ENCODE measurements at places on chromosomes 5 and 9.

DNA sequence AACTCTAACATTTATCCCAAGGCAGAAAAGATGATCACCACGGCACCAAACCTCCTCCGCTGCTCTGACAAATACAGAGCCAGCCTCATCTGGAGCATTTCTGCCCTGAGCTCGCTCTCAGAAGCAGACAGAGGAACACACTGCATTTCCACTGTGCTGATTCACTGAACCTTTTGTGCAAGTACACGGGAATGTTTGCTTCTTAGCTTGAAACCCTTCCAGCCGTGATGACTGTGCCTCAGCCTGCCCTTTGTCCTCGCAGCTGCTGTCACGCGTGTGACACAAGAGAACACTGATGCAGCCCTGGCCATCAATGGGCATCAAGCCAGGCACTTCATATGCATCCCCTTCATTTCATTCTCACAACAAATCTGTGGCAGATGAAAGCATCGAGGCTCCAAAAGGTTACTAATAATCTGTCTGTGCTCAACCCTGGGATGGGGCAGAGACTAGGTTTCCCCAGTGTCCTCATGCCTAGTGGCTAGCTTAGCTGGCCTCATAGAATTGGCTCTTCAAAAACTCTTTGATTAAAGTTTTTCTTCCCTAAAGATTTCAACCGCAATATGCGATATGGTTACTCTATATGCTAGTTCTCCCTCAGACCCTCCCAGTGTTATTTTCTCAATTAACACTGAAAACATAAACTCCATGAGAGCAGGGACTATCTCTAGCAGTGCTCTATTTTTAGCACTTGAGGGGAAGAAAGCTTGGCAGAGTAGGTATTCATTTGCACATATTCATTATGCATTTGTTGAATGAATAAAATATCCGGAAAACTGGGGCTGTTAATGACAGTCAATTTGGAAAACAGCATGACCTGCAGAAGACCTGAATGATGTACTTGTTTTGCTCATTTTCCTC lies 7.3 kb downstream of the CDC14B start:
- peak; percentile 62 for DNase-seq

DNA sequence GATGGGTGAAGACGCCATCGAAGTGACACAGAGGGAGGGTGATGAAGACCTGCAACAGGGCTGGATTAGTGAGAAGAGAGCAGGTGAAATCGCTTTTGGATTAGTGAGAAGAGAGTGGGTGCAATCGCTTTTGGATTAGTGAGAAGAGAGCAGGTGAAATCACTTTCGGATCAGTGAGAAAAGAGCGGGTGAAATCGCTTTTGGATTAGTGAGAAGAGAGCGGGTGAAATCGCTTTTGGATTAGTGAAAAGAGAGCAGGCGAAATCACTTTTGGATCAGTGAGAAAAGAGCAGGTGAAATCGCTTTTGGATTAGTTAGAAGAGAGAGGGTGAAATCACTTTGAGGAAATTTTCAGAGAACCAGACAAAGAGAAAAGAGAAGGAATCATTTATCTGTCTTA lies 67.2 kb upstream of the TRIO start:
- DNase-seq, result no peak

DNA sequence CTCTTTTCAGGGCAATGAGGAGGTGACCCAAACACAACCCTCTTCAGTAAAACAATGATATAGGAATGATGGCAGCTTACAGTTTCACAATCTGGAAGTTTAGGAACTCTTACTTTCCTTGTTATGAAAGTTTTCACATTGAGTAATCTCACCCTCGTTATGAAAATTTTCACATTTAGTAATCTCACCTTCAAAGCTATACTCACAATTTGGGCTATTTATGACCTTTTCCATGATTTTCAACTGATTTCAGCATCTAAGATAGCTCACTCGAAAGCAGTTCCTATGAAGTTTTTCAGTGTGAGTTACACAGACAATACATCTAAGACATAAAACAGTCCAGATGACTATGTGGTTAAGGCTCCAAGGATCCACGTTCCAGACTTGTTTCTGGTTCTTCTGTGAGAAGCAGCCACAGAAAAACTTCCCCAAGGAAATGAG lies 57.1 kb downstream of the FOXD1 start:
- no peak for DNase-seq

- peak; percentile 70 for DNase-seq
Measured at GRCh38 chr5:124748687-124749594, 2.5 kb upstream of the ZNF608 start.

DNA sequence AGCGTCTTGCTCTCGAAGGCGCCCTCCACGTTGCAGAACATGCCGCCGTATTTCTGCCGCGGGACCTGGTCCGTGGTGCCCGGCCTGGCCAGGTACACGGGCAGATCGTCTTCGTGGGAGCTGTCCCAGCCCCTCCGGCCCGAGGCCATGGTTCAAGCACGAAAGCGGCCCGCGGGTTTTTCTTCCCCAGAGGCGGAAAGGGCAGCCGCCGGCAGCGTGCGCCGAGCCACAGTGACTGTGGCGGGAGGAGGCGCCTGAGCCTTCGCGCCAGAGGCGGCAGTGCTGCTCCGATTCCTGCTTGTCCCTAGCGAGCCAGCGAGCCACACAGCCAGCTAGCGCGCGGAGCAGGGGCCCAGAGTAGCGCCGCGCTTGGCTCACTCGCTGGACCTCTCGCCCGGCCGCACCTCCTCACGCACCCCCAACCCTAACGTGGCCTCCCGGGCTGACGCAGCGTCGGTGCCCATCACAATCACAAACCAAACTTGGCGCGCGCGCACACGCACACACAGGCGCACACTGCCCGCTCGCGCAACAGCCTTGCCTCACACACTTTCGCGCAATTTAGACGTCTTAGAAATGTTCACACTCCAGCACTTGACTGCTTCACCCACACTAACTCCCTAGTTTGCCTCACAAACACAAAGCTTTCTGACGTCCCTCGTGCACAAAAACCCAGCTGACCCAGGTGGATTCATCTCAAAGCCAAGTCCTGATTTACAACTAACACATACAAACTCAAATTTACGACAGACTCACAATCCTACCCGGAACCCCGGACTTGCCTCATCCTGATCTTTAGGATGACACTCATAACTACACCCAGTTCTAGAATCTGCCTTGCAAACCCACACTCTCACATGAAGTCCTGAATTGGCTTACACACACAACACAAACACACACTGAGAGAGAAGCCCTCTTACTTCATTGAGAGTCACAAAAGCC lies at the start of gene DPYSL3:
Gene DPYSL3, minus strand, starts transcription at position 359 of the 942 bp plus-strand sequence. Its CDS starts 210 bp downstream, at position 149.
- peak; percentile 56 for DNase-seq

GRCh38 chr5:96790961-96791504 lies 16.7 kb downstream of the ERAP1 start:
- no peak for DNase-seq

GRCh38 chr9:5915438-5915837 lies 24.7 kb downstream of the MLANA start:
- no peak for DNase-seq

DNA sequence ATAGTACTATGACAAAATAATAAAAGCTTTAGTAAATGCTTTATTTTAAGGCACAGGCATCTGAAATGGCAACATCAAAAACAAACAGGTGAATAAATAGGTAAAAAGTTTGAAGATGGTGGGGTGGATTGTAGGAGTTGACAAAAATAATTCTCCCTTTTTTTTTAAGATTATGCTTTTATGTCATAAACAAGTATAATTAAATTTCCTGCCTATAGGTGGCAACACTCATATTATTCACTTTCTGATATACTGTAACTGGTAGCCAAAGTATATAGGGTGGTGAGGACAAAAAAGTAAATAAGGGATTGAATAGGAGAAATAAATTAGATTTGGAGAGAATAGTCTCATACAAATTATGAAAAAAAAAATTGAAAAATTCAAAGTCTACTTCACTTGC lies 120.0 kb upstream of the ACOT12 start:
- no peak for DNase-seq

DNA sequence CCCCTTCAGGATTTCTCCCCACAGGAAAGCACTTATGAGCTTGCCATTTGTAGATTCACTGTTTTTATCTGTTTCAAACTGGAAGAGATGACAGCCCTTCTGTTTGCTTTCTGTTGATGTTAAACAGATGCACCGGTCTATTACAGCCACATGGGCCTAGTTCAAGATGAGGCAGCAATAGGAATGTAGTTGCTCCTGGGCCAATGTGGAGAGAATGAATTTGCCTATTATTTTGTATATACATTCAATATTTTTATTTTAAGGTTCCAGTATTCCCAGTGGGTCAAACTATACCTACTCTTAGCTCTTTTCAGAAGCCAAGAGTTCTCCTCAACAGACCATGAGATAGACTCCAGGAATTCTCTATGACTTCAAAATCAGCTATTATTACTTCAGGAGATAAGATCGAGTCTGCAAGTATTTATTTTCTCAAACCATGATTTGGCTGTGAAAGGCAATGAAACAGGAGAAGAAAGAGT lies 461.6 kb downstream of the RASEF start:
- peak; percentile 14 for DNase-seq

- DNase-seq, result no peak
Measured at GRCh38 chr9:93422977-93423616, 28.4 kb upstream of the FAM120A start.

- DNase-seq, result no peak
Measured at GRCh38 chr5:76737846-76738245, 21.9 kb downstream of the F2R start.

GRCh38 chr5:133323494-133324457 lies 272.0 kb downstream of the HSPA4 start:
- no peak for DNase-seq

DNA sequence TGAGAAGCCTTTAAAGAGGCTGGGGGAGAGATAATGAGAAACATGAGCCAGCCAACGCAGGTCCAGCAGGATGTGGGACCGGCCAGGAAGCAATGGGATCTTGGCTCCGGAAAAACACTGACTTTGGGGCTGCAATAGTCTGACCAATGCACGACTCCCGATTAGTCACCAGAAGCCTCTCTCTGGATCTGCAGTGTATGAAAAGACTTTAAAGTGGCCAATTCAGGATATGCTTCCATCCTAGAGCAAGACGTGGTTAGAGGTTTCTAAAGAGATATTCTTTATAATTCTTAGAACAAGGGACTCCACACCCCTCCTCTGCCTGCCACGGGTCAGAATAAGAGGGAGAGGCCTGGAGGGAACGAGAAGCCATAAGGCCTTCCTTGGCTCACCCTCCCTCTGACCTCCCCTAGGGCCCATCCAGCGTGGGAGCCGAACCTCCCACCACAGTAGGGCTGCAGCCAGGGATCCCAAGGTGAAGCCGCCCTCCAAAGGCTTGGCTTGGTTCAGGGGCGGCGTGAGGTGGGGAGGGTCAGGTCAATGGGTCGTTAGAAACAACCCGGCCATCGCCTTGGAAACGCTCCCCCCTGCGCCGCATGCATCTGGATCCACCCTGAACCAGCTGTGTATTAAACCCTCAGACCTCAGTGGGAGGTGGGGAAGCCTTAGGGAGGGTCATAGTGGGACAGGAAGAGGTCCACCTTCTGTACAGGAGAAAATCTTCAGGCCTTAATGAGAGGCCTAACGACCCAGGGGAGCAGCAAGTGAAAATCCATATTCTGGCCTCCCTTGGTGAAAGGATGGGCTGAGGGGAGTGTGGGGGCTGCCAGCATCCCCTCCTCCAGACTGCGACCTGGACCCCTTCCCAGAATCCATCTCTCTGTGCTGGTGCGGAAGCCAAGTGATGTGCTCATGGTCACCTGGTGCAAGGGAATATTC lies 11.1 kb downstream of the FGF1 start:
- DNase-seq, result peak; percentile 45

DNA sequence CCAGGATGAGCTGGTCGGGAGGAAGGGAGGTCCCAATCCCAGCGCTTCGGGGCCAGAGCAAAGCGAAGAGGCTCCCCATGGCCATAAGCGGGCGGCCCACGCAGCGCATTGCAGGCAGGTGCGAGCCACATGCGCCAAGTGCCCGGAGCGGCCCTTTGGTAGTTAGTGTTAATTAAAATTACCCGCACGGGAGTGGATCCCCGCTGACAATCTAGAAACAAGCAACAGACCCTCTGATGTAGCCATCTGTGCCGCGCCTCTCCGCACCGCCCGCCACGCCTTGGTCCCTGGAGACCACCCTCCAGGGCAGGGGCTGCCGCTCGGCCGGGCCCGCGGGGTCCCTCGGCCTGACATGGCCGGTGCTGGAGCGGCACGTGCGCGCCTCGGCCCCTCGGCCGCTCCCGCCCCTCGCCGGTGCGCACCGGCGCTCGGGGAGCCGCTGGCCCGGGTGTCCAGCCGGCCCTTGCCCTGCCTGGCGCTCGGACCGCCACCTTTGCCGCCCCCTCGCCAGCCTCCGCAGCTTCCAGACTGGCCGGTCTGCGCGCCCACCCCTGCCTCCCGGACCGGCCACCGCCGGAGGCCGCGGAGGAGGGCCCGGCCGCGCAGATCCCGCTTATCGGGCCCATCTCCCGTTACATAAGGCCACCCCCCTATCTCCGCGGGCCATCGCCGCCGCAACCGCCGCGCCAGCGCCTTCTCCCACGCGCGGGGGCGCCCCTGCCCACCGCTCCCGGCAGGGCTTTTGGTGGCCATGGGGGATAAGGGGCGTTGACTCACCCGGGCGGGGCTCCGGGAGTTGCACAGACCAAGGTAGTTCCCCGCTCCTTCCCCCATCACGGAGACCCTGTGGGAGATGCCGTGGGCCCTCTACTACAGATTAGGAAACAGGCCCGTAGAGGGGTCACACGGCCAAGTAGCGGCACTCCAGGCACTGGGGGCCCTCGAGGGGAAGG lies 1.9 kb upstream of the IL13 start:
- DNase-seq, result no peak

DNA sequence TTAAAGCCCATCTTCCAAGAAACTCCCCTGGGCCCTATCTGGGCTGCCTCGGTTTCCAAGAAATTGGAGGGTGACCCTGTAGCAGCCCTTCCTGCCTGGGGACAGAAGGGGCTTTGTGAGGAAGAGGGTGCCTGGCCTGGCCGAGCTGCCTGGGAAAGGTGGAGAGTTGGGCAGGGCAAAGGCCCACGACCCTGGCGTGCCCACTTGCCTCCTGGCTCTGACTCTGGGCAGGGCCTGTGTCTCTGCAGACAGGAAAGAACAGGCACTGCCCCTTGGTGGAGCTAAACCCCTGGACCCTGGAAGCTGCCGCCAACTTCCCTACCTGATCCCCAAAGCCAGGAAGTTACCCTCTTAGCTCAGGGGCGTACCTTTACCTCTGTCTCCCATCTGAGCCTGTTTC lies 149.3 kb downstream of the RGS3 start:
- DNase-seq, result no peak
